ENCODE measurements at places on chromosomes 5 and 9.
A peak's percentile ranks its signal among the peaks of the same experiment; 100 is the strongest.

DNA sequence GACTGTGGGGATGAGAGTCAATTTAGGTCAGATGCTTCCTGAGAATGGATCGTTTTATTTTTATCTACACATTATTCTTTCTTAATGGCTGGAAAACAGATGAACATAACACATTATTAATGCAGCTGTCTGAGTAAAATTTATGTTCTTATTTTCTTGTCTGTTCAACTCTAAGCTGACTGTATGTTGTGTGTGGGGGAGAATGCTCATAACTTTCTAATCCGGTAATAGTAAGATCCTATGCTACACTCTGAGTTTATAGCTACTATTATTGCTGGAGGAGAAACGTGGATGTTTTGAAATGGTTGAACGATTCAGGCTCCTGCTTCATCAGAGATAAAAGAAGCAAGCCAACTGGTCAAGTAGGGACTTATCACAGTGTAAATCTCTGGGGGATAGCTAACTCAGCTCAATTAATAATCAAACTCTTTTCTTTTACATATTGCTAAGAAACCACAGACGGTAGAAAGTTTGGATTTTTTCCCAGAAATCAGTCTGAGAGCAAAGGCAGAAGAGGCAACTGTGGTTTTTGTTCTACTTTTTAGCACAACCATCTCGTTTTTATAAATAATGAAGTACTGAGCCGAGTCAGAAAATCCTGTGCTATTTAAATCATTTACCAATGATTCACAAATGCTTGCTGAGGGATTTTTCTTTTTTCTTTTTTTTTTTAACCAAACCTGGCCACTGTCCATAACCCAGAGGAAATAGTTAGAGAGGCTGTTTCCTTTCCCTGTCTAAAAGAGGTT lies 265.0 kb upstream of the FAM174A start:
- peak; percentile 28 for DNase-seq

- no peak for DNase-seq
Observed at GRCh38 chr5:136052692-136053335, 24.0 kb downstream of the TGFBI start.

DNA sequence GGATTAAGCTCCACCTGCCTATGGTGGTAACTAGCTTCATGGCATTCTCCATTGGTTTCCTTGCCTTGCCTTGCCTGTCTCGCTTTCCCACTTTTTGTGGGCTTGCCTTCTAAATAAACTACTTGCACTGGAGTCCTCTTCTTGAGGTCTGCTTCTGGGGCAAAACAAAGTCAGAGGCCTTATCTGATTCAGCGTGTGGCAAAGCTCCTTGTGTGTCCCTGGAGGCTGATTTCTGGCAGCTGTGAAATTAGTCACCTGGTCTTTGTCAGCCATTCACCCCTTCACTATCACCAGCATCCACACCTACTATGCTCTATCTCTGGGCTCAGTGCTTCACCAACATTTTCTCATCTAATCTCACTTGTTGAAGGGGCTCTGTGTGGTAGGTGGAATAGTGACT lies 176.2 kb downstream of the SEC61B start:
- no peak for DNase-seq

DNA sequence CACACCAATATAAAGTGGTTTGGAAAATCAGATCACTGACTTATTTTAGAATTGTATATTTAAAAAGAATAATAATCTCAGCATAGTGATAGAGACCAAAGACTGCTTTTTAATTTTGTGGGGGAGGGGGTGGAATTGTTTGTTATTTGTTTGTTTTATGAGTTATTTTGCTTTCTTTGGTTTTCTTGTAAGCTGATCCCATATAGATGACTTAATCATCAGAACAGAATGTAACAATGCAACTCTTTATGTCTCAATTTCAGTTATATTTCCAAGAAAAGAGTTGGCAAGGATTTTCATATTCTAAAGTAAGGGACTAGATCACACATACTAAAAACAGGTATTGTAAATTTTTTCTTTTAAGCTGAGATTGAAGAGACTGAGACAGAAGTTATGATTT lies 984.9 kb downstream of the TLE4 start:
- no peak for DNase-seq

DNA sequence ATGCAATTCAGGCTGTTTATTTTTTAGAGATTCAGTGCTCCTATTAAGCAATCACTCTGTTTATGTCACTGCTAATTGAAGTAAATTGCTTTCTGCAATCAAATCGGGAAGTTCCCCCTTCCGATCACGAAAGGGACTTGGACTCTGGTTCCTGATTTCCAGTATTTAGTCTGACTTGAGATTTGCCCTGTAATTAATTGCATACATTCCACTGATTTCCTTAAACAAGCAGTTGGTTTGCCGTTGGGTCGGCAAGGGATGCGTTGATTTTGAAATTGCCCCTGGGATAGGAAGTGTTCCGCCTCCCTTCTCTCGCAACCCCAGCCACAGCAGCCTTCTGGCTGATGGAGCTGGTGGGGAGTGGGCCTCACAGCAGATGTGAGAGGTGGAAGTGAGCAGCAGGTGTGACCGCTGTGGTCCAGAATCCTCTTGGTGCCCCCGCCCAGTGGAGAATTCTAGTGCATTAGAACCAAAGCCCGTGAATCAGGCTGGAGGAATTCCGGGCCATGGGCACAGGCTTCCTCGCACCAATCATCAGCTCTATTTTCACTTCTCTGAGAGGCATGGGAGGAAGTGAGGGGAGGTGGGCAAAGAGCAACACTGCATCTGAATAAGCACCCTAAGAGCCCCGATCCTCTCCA lies 102.5 kb downstream of the SPRY4 start:
- DNase-seq = no peak

DNA sequence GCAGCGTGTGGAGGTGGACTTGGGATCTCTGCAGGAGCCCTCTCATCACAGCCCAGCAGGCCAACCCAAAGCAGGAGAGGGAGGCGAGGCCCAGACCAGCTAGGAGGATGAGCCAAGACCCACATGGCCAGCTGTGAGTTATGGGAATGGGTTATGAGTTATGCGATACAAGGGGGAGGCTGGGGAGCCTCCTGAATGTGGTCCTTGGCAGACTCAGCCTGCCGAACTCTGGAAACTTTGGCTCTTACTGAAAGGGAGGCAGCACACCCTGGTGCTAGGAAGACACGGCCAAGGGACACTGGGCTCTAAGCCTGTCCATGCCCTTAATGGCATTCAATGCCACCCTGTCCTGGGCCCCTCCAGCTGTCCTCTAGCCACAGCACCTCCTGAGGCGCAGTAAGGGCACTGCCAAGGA lies 7.7 kb upstream of the VAV2 start:
- DNase-seq = no peak

Data from spinal cord (tissue), 10 donors.